Renal cortical epithelial cell (primary cell): ENCODE measurements at places on chromosomes 13 and 19. TPM values are rescaled to one million over a fixed set of nuclear protein-coding genes. Genes with fewer than 3 reads are reported as not detected.

Gene MEDAG
- 0.10 and 0.17 TPM in 2 replicates for total RNA-seq

DNA sequence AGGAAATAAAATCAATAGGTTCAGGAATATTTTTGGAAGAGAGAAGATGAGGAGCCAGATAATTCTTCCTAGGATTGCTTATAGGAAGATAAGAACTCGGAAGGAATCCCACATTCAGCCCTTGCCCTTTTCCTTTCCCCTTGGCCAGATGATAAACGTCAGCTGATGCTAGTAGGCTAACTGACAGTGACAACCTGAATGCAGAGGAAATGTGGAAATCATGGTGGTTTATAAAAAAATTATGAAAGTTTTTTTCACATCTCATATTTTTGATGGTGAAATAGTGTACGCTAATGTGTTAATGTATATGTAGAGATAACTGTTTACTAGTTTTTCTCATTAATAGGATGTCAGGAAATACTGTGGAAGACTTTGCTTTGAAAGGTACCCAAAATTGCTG is 56.9 kb downstream of the EDNRB start:
- no peak for DNase-seq

- DNase-seq: no peak
These were observed 12.7 kb downstream of the LPAR6 start for GRCh38 chr13:48400090-48400694.

DNA sequence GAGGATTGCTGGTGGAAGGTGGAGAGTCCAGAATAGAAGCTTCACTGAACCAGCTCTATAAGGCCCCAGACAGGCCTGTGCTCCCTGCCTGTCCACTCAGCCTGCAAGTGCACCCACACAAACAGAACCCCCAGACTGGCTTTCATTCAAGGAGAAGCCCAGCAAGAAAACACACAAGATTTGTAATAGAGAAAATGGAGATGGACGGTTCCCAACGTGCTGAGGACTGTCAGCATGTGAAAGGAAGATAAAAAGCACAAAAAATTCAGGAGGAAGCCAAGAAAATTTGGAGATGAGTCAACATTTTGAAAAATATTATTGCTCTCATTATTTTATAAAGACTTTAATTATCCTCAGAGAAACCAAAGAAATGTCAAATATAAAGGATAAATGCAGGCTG is 218.2 kb upstream of the SLC10A2 start:
- DNase-seq: no peak

Gene C19orf38
- total RNA-seq: 0.85 TPM in 1 of 2 replicates, not detected in the other

- DNase-seq: peak; percentile 37
These were observed 199.4 kb downstream of the USP12 start for GRCh38 chr13:26971990-26972887.

Gene LRG1
- total RNA-seq: 0.17 and 2.9 TPM in 2 replicates

DNA sequence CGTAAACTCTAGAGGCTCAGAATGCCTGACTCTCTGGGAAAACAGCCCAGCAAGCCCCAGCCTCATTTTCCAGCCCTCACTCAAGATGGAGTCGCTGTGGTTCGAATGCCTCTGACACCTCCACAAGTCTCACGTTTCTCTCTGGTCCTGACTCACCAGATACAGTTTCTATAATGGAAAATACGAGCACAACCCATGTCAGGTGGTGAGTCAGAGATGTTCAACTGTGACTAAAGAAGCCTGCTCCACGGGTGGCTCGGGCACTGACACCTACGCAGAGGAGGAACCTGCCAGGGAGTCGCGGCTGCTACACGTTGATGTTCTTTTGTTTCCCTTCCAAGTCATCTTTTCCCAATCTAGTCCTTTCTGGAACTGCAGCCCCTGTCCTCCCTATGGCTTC is 87.1 kb upstream of the STK24 start:
- peak; percentile 83 for DNase-seq

GRCh38 chr13:50464349-50465251 is 378.9 kb downstream of the DLEU7 start:
- no peak for DNase-seq
